ENCODE measurements at places on chromosomes 5 and 9. TPM values are rescaled to one million over a fixed set of nuclear protein-coding genes. Genes with fewer than 3 reads are reported as not detected.

TRIM7 gene
- 3.9 TPM for total RNA-seq

- DNase-seq, result no peak
- H3K27ac ChIP-seq, result peak overlapping the region; percentile 93
- peaks cover 32% of the 10 kb centered on the region for H3K4me1 ChIP-seq
Observed at GRCh38 chr9:35603506-35603985, 1.5 kb upstream of the TESK1 start.

DNA sequence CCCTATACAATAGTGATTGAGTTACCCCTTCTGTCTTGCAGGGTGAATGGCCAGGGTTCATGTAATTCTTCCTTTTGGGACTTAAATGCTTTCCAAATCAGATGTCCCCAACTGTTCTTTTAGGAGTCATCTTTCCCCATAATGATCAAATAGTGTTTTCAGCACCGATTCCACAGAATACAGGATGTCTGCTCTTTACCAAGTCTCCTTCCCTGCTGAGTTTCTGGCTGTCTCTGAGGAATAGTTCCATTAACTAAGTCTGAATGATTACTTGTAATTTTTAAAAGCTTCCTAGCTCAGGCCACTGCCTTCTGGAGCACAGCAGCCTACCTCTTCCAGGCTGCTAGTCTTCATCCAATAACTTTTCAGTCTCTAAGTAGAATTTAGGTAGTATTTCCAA lies 630.7 kb upstream of the ZNF608 start:
- H3K4me3 ChIP-seq, result no peak overlapping the region
- no peaks in the 10 kb centered on the region for H3K4me1 ChIP-seq
- no peak overlapping the region for H3K27ac ChIP-seq
- no peak for DNase-seq

- H3K4me1 ChIP-seq, result peaks cover 28% of the 10 kb centered on the region
- no peaks in the 10 kb centered on the region for H3K36me3 ChIP-seq
- no peak overlapping the region for H3K27ac ChIP-seq
- peaks cover 25% of the 10 kb centered on the region for H3K27me3 ChIP-seq
Observed at GRCh38 chr9:97710356-97711222, 13.4 kb upstream of the XPA start.

DYNC2I2 gene
- total RNA-seq, result 41.7 TPM

DNA sequence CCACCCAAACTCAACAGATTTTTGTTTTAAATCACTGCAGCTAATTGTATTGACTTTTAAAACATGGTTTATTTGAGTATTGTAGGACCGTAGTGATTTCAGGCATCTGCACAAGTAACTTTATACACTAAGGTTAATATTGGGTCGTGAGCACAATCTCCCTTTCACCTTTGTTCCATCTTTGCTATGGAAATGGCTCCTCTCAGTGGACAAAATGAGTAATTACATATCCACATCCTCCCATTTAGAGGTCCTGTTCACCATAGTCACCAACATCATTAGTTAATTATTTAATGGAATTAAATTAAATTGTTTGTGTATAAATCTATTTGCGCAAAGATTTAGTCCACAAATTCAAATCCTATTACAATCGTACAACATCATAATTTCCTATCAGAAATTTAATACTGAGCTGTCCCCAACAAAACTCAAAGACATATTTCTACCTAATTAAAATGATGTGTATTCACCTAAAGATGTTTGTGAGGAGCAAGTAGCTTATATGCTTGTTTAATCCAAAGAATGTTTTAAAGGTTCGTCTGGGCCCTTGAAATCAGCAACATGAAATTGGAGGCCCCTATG lies 173.0 kb upstream of the DAPK1 start:
- H3K27ac ChIP-seq, result no peak overlapping the region
- DNase-seq, result no peak
- no peak overlapping the region for H3K4me3 ChIP-seq
- no peaks in the 10 kb centered on the region for H3K27me3 ChIP-seq
- H3K36me3 ChIP-seq, result no peaks in the 10 kb centered on the region

- peaks cover 51% of the 10 kb centered on the region for H3K36me3 ChIP-seq
- peaks cover 14% of the 10 kb centered on the region for H3K4me1 ChIP-seq
- H3K27me3 ChIP-seq, result no peaks in the 10 kb centered on the region
- peak overlapping the region; percentile 17 for H3K27ac ChIP-seq
- no peak overlapping the region for H3K4me3 ChIP-seq
Observed at GRCh38 chr5:138180183-138180782, 1.4 kb downstream of the KIF20A start.

- no peaks in the 10 kb centered on the region for H3K27me3 ChIP-seq
- no peak for DNase-seq
- H3K4me1 ChIP-seq, result peaks cover 61% of the 10 kb centered on the region
- no peak overlapping the region for H3K27ac ChIP-seq
- no peak overlapping the region for H3K4me3 ChIP-seq
Observed at GRCh38 chr5:96968614-96969013, 32.7 kb downstream of the LNPEP start.

PCDHB2 gene
- 0.11 TPM for total RNA-seq

DNA sequence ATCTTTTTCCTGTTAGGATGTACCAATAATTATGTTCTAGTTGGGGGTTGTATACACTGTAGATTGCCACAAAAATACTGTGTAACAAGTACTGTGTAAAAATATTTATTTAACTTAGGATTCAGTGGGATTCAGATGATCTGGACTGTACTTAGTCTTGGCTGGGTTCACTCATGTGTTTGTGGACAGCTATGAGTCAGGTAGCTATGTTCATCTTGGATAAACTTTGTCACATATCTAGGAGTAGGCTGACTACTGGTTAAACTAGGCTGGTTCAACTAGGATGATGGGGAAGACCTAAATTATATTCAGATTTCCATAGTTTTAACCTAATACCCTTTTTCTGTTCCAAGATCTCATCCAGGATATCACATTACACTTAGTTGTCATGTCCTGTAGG lies 32.1 kb upstream of the TNFSF15 start:
- H3K36me3 ChIP-seq, result no peaks in the 10 kb centered on the region
- peaks cover 49% of the 10 kb centered on the region for H3K27me3 ChIP-seq
- H3K27ac ChIP-seq, result no peak overlapping the region
- peaks cover 22% of the 10 kb centered on the region for H3K4me1 ChIP-seq
- H3K4me3 ChIP-seq, result no peak overlapping the region

DNA sequence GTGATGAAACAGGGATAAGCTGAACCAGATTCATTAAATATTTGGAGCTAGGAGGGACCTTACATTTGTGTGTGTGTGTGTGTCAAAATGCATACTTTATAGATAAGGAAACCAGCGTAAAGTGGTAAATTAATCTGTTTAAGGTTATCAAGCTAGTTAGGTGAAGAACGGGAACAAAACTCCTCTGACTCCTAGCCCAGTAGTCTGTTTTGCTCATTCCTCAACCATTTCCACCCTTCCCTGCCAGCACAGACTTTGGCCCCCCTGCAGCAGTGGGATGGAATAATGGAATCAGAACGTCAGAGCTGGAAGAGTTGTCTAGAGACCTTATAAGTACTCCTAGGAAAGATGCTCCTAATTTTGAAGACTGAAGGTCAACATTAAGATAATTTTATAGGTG lies 6.5 kb downstream of the AGXT2 start:
- no peak for DNase-seq
- H3K36me3 ChIP-seq, result no peaks in the 10 kb centered on the region
- peaks cover 11% of the 10 kb centered on the region for H3K27me3 ChIP-seq
- no peaks in the 10 kb centered on the region for H3K4me1 ChIP-seq
- no peak overlapping the region for H3K27ac ChIP-seq

ESM1 gene
- total RNA-seq, result 0.37 TPM

SPATA6L gene
- 0.21 TPM for total RNA-seq

DNA sequence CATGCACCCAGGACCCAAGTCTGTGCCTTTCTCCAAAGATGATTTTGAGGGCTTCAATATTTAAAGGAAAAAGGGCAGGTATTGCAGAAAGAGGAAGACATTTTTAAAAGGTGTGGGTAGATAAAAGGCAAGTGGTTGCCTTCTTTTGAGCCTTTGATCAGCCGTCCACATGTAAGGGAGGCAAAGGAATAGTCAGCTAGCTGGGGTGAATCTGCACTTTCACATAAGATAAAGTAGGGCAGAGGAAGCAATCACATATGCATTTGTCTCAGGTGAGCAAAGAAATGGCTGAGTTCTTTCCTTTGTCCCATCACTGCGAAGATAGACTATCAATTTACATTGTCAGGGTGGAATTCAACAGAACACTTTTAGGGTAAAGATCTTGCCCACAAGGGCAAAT lies 19.9 kb downstream of the MGAT1 start:
- no peak overlapping the region for H3K4me3 ChIP-seq
- no peak for DNase-seq
- H3K4me1 ChIP-seq, result peaks cover 2% of the 10 kb centered on the region

DNA sequence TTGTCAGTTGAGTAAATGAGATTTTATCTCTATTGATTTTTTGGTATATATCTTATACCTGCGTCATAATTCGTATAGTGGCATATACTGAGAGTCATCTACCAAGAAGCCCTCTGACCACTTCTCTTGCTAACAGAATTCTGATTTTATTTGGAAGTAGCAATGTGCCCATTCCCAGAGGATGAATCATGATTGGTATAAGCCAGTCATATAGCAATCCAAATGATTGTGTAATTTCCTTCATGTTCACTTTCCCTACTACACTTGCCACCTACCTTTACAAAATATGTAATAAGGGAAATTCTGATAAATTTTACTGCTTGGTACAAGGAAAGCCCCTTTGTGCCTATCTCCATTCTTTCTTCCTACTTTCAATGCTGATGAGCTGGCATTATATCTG lies 16.1 kb upstream of the ZNF462 start:
- no peak for DNase-seq
- no peaks in the 10 kb centered on the region for H3K4me1 ChIP-seq
- H3K36me3 ChIP-seq, result no peaks in the 10 kb centered on the region
- H3K27ac ChIP-seq, result no peak overlapping the region
- no peaks in the 10 kb centered on the region for H3K27me3 ChIP-seq

CKMT2 gene
- total RNA-seq, result not detected

DNA sequence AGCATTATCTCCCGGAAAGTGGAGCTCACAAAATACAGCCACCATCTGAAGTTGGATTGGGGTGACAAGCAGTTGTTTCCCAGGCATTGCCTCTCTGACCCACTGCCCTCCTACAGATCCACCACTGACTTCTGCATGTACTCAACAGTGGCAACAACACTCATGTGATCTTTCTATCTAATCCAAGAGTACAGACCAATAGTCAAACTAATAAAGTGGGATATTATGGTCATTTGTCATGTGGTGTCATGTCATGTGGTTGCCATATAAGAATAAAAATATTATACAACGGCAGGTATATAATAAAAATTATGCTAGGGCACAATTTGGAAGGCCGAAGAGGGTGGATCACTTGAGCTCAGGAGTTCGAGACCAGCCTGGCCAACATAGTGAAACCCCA lies 33.0 kb upstream of the SNAPC3 start:
- H3K27ac ChIP-seq, result no peak overlapping the region
- no peak for DNase-seq
- H3K4me1 ChIP-seq, result peaks cover 6% of the 10 kb centered on the region
- no peaks in the 10 kb centered on the region for H3K36me3 ChIP-seq

DNA sequence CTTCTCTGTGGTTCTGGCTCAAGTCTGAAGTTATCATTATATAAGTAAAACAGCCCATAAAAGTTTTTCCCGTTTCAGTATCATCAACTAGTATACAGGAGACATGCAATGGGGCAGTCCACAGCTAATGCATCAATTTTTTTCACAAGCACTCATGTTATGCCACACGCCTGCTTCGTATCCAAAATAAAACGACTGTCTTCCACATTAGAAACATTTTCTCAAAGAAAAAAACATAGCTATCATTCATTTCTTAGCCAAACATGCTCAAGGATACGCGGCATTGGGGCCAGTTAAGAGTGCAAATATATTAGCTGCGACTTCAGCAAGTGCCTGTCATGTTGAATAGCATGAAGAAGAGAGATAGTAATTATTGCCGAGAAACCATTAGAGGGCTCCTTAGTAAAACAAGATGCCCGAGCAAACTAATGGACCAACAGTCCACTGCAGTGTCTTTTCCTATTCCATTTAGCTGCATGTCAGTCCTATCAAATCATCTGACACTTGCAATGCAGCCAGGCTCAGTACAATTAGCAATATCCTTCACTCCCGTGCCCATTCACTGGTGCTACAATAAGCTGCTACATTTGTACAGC lies 68.5 kb downstream of the BNC2 start:
- H3K27me3 ChIP-seq, result no peaks in the 10 kb centered on the region
- DNase-seq, result no peak
- no peak overlapping the region for H3K4me3 ChIP-seq
- H3K4me1 ChIP-seq, result no peaks in the 10 kb centered on the region
- no peaks in the 10 kb centered on the region for H3K36me3 ChIP-seq

DNA sequence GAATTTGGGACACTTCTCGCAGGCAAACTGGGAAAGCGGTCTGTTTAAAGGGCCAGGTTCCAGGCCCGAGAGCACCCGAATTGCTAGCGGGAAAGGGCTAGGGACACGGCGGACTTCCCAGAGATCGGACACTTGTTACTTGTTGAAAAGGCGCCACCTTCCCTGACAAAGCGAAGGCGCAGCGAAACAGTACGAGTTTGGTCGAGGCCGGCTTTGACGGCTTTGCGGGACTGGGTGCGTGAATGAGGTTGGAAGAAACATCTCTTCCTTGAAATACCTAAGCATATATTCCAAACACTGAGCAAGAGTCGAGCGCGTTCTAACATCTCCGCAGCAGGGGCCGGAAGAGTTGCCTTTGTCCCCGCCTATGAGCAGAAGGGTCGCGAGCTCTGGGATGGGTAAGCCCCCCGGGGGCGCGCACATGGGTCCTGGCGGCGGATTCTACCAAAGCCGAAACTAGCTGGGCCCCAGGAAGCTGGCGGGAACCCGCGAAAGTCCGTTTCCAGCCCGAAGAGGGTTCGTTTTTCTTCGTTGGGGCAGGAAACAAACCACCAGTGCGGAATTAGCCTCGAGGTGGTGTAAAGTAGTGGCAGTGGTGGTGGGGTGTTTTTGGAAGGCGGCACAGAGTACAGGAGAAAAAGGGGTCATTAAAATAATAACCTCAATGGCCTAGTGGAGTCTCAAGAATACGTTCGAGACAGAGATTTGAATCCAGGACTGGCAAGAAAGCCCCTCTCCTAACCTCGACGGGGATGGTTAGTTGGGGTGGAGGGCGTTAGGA lies 1.5 kb downstream of the GDNF start:
- H3K27me3 ChIP-seq, result peaks cover 76% of the 10 kb centered on the region
- no peaks in the 10 kb centered on the region for H3K36me3 ChIP-seq
- H3K4me1 ChIP-seq, result peaks cover 22% of the 10 kb centered on the region

DNA sequence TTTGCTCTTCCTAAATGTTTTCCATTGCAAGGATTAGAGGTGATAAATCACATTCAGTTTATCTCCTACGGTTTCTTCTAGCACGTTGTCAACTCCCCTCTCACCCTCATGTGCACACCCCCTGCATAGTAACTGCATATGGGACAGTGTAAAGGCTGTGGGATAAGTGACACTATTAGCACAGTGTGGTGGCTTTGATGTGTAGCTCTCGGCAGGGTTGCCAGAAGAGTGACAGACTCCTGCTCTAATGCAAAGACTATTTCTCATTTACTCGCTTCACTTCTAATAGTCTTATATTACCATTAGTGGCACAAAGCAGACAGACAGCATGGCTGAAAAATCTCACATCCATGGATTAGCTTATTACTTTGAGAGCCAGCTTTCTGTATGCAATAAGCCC lies 454.6 kb downstream of the CETN3 start:
- H3K27me3 ChIP-seq, result no peaks in the 10 kb centered on the region
- no peak for DNase-seq
- no peak overlapping the region for H3K4me3 ChIP-seq

IRX2 gene
- not detected for total RNA-seq
